ENCODE measurements at places on chromosomes 12 and 14.
A peak's percentile ranks its signal among the peaks of the same experiment; 100 is the strongest.

GRCh38 chr12:130137040-130138018 lies 24.9 kb upstream of the FZD10 start:
- DNase-seq: no peak

GRCh38 chr12:47207340-47207717 lies 127.6 kb upstream of the AMIGO2 start:
- DNase-seq: peak; percentile 22

DNA sequence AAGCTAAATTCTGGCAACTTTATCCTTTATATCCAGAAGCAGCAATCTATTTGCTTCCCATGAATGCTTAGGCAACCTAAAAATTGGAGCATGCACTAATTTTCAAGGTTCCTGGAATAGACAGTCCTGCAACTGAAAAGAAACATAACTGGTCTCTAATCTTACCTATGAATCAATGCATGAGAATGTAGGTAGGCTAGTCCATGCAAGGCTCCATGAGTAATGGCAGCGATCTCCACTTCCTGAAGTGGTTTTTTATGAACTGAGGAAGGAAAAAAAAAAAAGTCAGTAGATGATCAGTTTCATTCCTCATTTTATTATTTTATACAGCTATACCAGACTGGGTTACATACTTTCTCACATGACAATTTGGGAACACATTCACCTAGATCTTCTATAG lies 102.0 kb downstream of the PEBP1 start:
- DNase-seq: peak; percentile 84

- DNase-seq: no peak
Measured at GRCh38 chr14:20797164-20797563, 5.5 kb downstream of the RNASE1 start.

- DNase-seq: no peak
Measured at GRCh38 chr12:14880890-14881453, 4.7 kb downstream of the MGP start.

GRCh38 chr14:63852817-63853731 lies at the start of gene SYNE2:
Gene SYNE2, plus strand, starts transcription at chr14:63853004. Its CDS starts 56,145 bp downstream, at chr14:63909149.
- peak; percentile 84 for DNase-seq

GRCh38 chr12:52515319-52515646 lies 4.9 kb downstream of the KRT5 start:
- no peak for DNase-seq

DNA sequence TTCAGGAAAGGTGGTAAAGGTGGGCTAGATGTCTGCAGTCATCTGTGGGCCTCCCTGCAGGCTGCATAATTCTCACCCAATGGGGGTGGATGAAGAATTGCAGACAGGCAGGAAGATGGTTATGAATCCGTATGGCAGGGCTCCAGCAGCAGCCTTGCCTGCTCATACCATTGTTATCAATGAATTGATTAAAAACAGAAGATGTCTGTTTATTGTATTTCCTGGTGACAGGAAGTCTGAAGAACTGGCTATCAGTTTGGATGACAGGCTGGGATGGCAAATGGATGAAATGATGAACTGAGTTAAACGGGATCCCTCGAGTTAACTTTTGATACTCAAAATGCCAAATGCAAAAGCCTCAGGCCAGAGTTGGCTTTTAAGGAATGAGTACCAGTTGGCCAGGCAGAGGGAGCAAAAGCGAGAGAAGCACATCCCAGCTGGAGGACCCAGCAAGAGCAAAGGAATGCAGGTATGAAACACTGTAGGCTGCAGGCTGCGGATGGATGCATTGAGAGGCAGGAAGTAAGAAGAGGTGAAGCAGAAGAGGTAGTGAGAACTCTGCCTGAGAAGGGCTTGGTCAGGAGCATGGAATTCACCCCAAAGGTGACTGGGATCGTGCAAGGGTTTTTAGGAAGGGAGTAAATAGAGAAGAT lies 550.0 kb upstream of the TBX3 start:
- DNase-seq: peak; percentile 33

DNA sequence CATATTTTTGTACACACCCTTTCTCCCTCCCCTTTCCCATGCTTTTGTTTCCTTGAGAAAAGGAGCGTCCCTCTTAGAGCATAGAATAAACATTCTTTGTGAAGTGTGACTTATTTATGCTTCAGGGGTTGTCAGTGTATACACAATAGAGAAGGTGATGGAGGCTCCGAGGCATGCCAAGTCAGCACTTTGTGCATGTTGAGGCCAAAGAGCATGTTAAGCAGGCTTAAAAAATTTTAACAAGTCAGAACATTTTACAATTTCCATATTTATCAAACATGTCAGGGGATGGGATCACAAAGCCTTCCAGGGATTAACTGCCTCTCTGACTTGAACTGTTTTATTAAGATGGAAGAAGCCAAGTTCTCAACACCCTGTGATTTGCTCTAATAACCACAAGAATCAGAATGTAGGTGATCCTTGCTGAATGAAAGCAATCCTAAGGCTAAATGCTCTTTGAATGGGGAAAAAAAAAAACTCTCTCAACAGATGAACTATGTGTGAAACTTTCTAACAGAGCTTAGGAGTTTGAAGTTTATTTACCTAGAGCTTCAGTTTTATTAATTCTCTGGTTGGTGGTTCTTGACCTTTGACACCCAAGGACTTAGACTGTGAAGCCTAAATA lies 223.1 kb downstream of the RAD51B start:
- DNase-seq: peak; percentile 4

- no peak for DNase-seq
Measured at GRCh38 chr12:49334681-49335080, 2.3 kb downstream of the C1QL4 start.

- DNase-seq: no peak
Measured at GRCh38 chr14:28138341-28138740, 628.2 kb upstream of the FOXG1 start.

GRCh38 chr12:89970722-89971121 lies 262.1 kb upstream of the ATP2B1 start:
- DNase-seq: no peak

GRCh38 chr12:67193704-67194103 lies 75.5 kb upstream of the CAND1 start:
- DNase-seq: peak; percentile 37

DNA sequence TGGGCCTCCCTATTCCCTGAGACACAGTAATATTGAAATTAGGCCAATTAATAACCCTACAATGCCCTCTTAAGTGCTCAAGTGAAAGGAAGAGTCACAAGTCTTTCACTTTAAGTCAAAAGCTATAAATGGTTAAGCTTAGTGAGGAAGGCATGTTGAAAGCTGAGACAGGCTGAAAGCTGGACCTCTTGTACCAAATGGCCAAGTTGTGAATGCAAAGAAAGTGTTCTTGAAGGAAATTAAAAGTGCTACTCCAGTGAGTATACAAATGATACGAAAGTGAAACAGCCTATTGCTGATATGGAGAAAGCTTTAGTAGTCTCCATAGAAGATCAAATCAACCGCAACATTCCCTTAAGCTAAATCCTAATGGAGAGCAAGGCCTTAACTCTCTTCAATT lies 140.8 kb downstream of the PTCSC3 start:
- DNase-seq: no peak

- DNase-seq: no peak
Measured at GRCh38 chr12:74339211-74339610, 198.4 kb upstream of the ATXN7L3B start.

- peak; percentile 63 for DNase-seq
Measured at GRCh38 chr12:2960390-2960956, 1.3 kb downstream of the TEAD4 start.

DNA sequence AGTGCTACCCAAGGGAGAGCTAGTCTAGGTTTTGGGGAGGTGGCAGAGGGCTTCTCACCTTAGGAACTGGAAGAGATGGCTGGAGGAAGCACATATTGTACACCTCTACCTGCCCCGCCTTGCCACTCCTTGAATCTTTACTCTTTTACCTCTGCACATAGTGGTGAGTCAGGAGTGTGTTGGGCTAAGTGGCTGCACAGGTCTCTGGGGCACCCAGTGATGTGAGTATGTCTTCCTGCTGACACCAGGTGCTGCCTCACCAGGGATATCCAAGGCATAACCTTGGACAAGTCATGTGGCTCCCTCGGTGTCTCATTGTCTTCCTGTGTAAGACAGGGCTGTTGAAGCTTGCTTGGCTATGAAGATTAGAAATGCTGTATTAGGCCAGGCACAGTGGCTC lies 19.8 kb upstream of the CABP1 start:
- DNase-seq: peak; percentile 85

DNA sequence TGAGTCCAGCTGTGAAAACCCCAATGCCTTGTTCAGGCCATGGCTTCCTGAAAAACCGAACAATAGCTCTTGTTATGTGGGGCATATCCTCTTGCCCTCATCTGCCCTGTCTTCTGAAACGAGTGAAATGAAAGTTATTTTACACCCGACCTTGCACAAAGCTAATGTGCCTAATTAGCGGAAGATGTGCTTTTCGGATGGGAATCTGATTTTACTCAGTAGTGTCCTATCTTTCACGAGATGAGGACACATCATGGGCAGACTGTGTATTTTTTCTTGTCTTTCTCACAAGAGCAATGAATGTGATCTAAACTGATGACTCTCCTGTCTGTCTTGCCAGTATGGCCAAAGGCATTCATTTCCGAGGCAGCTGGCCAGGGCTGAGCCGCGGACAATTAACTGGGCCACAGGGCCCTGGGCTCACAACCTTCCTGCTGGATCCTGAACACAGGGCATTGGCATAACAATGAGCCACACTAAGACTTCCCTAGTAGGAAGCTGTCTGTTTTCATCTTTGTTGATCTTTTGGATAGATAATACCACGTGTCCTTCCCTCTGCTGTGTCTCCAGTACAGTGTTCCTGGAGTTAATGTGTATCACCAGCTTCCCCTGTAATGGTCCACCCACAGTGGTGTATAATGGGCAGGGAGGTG lies 86.0 kb upstream of the HIF1A start:
- peak; percentile 76 for DNase-seq

GRCh38 chr14:85442996-85443395 lies 86.9 kb upstream of the FLRT2 start:
- peak; percentile 23 for DNase-seq

DNA sequence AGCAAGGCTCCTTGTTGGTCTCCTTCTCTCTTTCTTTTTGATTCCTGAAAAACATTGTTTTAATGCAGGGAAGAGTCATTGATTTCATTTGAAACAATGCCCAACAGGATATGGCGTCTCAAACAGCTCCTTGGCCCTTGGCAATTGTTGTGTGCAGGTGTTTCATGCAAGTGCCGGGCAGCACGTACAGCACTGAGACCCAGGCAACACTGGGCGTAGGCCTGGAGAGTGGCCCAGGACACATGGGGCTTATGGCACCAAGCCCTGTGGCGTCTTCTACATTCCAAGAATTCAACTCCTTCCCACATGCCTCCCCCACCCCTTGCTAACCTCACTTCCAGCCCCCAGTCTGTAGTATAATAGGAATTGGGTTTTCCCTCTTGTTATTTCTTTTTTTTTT lies 230.4 kb downstream of the SPTSSA start:
- no peak for DNase-seq

- no peak for DNase-seq
Measured at GRCh38 chr14:102690509-102691286, 86.6 kb upstream of the TRAF3 start.

GRCh38 chr14:69750495-69750894 lies 16.4 kb upstream of the SRSF5 start:
- DNase-seq: no peak

GRCh38 chr14:26286913-26287205 lies 311.0 kb downstream of the NOVA1 start:
- DNase-seq: no peak

DNA sequence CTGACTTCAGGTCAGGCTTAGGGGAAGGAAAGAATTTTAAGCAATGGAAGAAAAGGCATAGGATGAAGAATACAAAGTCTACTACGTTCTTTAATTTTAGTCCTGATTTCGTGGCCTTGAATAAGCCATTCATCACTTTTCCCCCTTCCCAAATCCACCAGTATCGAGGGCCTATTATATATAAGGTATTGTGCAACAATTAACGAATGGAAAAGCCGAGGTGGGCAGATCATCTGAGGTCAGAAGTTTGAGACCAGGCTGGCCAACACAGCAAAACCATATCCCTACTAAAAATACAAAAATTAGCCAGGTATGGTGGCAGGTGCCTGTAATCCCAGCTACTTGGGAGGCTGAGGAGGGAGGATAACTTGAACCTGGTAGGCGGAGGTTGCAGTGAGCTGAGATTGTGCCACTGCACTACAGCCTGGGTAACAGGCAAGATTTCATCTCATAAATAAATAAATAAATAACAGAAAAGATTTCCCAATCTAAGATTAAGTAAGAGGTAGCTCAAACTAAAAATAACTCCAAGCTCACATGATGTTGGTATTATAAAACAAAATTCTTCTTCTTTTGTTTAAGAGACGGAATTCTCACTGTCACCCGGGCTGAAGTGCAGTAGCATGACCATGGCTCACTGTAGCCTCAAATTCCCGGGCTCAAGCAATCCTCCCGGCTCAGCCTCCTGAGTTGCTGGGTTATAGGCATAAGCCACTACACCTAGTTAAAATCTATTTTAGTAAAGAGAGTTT lies 58.3 kb upstream of the NR2C1 start:
- DNase-seq: no peak

DNA sequence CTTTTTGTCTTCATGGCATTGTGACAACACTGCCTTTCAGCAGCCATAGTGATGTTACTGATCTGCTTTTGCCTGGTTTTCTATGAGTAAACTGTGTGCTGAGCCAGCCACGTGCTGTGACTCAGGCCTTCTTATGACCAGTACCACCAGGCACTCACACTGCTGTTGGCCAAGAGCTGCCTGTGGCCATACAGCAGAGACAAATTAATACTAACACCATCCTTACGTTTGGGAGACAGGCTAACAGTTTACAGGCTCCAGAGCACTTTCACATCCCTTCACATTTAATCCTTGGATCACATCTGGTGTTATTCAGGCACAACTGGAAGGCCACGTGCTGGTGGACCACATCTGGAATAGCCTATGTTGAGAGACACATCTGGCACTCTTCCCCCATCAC lies 377.9 kb downstream of the CCDC91 start:
- peak; percentile 88 for DNase-seq

DNA sequence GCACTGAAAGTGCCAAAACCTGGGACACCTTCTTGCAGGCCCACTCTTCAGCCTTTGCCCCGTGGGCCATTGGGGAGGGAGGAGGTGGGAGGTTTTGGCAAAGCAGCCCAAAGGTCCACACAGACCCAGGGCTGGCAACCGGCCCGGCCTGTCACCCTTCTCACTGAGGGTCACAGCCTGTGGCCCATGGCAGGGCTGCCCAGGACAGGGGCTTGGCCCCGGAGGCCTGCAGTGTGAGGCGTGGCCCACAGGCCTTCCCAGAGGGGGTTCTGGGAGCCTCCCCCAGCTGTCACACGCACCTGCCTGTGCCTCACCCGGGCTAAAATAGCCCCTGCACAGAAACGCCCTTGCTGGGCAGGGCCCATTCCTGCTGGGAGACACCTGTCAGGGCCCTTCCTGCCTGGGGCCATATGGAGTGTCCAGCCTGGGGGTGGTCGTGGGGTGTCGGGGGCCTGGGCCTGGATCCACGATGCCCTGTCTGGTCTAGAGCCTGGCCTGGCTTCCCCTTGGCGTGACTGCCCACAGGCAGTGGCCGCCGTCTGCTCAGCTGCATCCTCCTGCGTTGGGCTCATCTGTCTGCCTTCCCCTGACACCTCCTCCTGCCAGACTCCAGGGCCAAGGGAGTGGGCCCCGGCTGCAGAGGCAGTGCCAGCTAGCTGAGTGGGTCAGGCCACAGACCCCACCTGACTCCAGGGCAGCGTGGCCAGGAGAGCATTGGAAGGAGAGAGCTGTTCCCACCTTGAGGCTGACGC lies 19.2 kb downstream of the PACS2 start:
- no peak for DNase-seq
